NCI-H526 treated with DMSO at 0.1 percent for 48 hours (cell line): ENCODE measurements at places on chromosomes 6 and 20.

DNA sequence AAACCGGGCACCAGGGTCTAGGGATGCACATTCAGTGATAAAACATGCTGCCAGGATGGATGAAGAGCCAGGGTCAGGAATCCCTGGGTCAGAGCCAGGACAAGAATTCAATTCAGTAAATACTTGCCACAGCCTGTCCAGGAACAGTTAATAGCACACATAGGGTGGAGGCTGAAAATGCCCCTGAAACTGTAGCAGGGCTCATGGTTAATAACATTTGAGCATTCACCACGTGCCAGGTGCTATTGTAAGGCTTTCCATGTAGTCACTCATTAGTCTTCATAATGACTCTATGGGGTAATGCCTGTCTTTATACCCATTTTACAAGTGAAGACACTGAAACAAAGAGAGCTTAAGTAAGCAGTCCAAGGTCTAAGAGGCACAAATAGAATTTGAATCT lies 296.3 kb downstream of the LRFN2 start:
- DNase-seq: no peak

- DNase-seq: no peak
Measured at GRCh38 chr20:45441746-45442145, 25.8 kb downstream of the PIGT start.

DNA sequence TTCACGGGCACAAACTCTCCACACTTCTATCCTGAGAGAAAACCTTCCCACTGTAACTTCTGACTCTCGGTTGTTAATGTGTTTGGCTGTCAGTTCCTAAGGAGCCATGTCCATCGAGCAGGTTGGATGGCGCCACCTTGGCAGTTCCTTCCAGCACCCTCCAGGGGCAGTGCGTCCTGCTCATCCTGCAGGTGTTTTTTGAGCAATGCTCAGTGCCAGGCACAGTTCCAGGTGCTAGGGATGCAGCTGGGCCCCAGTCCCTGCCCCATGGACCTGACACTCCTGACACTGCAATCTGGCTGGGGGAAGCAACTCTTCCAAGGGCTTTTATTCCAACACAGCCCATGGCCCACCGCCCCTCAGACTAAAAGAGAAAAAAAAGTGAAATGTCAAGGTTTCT lies 376.4 kb downstream of the PREX1 start:
- no peak for DNase-seq

GRCh38 chr6:56729719-56730118 lies 87.0 kb upstream of the DST start:
- no peak for DNase-seq

DNA sequence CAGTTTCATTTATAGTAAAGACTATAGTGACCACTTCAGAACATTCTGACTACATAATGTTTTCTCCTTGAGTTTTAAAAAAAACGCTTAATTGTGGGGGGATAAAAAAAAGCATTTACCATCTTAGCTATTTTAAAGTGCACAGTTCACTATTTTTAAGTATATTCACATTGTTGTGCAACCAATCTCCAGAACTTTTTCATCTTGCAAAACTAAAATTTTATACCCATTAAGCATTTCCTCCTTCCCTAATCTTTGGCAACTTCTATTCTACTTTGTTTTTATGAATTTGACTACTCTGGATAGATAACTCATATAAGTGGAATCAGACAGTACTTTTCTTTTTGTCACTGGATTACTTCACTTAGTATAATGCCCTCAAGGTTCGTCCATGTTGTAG lies 62.3 kb downstream of the FKBP5 start:
- DNase-seq: no peak

- no peak for DNase-seq
Measured at GRCh38 chr6:113458368-113459010, 398.7 kb upstream of the MARCKS start.

DNA sequence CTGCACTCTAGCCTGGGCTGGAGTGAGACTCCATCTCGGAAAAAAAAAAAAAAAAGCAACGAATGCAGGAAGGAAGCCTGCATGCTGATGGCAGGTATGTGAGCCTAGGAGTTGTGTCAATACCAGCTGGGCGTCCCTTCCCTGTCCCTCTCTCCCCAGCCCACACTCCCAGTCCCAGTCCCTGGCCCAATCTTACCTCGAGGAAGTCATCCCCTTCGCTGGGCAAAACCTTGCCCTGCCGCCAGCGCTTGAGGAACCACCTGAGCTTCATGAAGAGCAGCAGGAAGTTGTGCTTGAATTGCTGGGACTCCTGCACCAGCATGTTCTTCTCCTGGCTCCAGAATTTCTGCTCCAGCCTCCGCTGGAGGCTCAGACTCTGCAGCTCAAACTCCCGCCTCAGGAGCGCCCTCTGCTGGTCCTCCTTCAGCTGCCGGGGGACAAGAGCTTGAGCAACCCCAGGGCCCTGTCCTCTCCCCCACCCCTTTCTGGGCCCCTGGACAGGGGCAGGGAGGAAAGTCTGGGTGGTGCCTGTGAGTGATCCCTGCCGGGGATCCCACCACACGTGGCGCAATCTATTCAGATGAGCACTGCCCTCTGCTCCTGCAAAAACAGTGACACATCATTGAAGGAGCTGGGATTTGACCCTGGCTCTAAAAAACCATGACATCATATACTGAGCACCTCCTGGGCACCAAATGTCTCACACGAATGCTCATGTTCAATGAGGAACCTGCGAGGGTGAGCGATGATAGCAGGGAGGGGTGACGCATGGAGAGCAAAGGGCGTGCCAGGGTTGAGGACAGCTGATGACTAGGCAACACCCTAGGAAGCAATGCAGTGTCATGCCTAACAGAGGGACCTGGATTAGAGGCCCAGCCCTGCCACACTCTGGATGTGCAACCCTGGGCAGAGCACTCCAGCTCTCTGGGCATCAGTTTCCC lies 35.0 kb upstream of the DSN1 start:
- DNase-seq: no peak

DNA sequence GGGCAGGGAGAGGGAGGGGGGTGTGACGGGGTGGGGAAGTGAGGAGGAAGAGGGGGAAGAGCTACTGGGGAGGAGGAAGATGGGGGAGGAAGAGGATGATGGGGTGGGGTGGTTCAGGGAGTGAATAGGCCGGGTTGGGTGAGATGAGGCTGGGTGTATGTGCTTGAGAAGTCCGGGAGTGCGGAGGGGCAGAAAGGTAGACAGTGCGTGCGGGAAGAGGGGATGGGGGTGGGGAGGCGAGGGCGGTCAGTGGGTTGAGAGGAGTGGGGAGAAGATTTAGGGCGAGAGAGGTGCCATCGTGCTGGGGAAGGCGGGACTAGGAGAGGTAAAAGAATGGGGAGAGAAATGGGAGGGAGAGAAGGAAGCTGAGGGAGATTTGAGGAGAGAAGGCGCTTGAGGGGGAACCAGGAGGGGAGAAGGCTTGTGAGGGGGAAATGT lies 30.9 kb upstream of the NOTCH4 start:
- DNase-seq: no peak

GRCh38 chr6:90107771-90108282 lies 188.8 kb downstream of the BACH2 start:
- no peak for DNase-seq

DNA sequence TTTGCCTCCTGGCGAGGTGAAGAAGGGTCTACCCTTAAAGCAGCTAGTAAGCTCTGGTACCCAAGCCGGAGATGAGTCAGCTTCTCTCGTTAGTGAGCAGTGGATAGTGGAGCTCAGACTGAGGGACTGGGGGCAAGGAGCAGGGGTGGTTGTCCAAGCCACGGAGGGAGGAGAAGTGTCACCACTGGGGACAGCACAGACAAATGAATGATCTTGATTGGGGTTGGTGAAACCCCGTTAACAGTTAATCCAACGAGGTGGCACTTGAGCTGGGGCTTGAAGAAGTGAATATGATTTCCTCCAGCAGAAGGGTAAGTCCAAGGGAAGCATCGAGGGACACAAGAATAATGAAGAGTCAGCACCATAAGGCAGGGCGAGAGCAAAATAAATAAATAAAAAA lies 43.0 kb downstream of the JARID2 start:
- no peak for DNase-seq

GRCh38 chr20:23097636-23098580 lies 11.8 kb upstream of the CD93 start:
- no peak for DNase-seq

DNA sequence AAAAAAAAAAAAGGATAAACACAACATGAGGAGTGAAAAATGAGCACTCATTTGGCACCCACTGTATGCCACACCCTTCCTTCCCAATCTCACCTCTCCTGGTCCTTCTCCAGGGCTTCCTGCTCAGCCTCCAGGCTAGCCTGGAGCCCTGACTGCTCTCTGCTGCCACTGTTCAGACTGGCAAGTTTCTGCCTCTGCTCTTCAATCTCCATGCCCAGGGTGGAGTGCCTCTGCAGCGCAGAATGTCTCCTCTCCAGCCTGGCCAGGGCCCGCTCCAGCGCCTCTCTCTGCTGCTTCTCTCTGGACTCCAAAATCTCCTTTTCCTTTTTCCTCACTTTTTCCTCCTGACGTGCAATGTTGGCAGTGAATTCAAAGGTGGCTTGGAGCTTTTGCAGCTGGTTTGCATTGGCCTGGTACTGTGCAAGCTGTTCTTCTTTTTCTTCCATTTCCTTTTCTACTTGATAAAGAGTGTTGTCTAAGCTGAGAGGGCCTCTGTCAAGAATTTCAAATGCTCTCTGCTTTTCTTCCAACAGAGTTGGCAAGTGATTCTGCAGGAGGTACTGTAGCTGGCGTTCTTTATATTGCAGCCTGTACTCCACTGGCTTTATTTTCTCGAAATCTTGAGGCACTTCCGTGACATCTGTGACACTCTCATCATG lies 194.4 kb downstream of the KIF16B start:
- no peak for DNase-seq

GRCh38 chr6:84089552-84089951 lies 56.0 kb downstream of the MRAP2 start:
- DNase-seq: no peak

GRCh38 chr6:49082611-49083010 lies 380.4 kb downstream of the MMUT start:
- no peak for DNase-seq

DNA sequence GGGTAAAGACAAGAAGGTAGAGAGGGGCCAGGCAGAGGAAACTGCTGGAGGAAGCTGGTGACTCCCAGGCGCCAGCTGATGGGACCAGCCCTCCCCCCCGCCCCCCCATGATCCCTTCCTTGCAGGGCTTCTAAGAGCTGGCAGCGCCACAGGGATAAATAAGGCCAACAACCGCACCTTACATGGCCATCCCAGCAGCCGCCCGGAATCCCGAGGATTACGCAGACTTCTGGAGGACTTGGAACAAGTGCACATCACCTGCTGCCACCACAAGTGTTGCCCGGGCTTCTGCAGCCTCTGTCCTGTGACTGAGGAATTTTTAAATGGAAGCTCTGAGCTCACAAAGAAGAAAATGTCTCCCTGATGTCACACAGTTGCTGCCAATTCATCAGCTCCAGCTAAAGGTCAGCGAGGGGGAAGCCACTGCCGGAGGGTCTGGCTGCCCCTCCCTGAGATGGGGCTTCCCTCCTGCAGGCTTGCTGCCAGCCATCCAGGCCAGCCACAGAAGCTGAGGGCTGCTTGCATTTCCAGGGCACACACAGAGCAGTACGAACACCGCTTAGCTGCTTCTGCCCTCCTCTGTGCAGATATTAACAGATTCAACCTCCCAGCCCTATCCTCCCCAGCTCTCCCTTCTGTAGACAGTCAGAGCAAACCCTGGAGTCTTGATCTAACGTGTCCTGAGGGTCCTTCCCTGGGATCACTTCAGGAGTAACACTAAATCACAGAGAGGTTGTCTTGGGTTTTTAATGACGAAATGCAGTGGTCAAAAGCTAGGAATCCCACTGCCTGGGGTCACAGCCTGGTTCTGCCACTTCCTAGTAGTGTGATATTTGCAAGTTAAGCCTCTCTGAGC lies 38.6 kb upstream of the PIM1 start:
- no peak for DNase-seq

DNA sequence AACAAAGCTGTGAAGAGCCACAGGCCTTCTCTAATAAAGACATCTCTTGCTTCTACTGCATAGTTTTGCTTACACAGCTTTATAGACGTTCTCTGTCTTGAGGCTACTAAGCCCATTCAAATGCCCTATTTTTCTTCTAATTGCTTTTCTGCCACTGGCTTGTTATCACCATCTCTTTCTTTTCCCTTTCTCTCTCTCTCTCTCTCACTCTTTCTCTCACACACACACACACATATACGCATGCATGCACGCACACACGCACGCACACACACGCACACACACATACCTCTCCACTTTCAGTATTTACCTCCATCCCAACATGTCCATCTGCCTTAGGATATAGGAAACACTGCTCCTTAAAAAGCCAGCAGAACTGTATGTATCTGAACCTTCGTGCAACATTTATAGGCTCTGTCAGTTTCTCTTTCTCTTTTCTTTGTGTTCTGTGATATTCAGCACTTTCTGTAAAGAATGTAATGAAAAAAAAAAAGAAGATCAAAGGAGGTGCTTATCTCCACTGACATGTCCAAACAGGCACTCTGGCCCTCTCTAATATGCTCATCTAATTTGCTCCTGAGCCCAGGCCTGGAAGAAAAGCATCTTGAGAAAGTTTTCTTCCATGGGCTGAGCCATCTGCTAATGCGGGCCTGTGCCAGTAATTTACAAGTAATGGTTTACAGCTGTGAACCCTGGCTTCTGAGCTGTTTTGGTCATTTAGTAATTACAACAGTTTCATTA lies 1046.7 kb upstream of the MAP3K7 start:
- no peak for DNase-seq

DNA sequence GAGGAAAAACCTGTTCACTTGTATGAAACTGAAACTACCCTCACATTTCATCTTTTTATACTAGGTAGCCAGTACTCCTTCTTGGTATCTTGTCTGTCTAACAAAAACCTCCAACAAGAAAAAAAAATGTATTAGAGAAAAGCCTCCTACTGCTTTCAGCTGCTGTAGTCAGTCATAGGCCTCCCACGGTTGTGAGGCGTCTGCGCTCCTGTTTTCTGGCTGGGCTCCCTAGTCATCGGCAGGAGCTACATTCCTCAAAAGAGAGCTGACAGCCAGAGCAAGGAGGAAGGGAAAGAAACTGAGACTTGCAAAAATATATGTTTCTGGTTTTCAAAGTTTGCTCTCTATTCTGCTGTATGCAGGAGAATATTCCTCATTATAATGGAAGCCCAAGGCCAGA lies 517.0 kb downstream of the LMBRD1 start:
- no peak for DNase-seq

GRCh38 chr6:7697820-7698623 lies 27.9 kb upstream of the BMP6 start:
- no peak for DNase-seq
